ENCODE measurements at places on chromosomes 13 and 19.

DNA sequence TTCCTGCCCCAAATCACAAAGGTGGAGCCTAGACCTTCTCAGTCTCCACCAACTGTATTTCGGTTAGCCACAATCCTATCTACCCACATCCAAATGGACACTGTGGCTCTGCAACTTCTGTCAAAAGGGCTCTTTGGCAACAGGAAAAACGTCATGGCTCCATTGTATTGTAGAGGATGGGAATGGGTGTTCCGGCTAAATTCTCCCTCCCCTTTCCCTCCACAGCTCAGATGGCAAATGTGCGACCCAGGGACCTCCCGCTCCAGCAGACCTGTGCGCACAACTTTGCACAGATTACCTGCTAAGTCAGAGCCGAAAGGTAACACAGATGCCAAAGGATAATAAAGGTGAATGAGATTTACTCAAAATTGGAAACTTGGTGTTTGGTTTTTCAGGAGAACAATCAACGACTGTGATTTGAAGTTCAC, 968 bp upstream of the KL start:
- DNase-seq = no peak

DNA sequence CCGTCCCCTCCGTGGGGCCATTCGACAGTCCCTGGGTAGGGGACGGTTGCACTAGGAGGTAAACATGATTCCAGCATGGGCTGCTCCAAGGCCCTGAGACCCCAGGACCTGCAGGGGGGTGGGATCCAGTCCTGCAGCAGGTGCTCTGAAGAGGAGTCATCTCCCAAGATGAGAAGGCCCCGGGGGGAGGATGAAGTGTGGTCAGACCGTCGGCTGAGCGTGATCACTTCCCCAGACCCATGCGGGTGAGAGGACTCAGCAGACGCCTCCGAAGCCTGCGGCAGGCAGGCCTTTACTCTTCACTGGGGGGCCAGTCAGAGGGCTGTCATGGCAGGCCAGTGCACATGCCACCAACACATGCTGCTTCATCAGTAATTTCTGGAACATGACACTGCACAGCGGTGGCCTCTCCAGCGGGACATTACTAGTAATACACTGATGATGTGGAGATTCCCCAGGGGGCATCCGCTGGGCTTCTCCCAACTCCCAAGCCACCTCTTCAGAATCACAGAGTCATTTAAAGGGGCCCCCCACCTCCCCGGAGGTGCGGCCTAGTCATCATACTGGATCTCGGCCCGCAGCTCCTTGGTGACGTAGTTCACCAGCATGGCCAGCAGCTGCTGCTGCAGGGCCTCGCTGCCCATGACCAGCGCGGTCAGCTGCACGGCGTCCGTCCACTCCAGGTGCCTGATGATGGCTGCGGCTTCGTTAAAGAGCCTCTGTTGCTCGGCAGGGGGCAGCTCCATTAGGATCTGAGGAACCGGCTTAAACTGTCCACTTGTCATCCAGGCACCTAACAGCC, 12.7 kb downstream of the C19orf12 start:
- no peak for DNase-seq

DNA sequence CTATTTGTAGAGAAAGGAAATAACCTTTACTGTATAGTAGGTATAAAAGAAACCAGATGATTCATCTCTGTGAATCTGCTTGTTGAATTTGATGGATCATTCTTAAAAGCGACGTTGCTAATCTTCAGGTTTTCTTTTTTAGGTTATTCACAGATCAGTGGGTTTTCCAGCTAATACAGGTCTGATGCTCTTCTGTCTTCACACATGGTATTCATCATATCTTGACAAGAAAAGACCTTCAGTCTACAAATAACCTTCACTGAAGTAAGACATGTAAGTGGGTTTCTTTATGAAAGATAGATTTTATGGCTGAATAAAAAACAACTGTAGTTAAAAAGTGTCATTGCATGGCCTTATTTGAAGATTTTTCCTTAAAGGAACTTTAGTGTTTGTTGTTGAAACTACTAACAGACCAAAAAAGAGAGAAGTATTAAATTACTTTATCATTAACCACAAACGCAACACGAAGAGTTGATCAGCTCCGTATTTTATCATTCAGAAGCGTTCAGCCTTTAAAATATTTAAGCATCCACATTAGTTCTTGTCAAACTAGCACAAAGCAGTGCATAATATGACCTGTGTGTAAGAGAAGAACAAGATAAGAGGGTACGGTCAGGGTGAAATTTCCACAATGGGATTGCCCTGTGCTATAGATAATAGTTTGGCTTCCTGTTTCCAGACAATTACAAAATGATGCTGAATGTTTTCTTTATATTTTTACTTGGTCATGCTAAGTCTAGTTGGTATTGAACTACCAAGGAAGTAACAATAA, 299.5 kb downstream of the MZT1 start:
- no peak for DNase-seq

GRCh38 chr13:40640845-40641458, 25.5 kb downstream of the FOXO1 start:
- DNase-seq = peak; percentile 49

- peak; percentile 76 for DNase-seq
These were observed at the start of gene ZNF415 for GRCh38 chr19:53132141-53132991. Gene ZNF415 (minus strand): TSS chr19:53132910. CDS start chr19:53122676, 10,234 bp downstream.

GRCh38 chr13:73859841-73860240, 274.4 kb downstream of the KLF12 start:
- no peak for DNase-seq

DNA sequence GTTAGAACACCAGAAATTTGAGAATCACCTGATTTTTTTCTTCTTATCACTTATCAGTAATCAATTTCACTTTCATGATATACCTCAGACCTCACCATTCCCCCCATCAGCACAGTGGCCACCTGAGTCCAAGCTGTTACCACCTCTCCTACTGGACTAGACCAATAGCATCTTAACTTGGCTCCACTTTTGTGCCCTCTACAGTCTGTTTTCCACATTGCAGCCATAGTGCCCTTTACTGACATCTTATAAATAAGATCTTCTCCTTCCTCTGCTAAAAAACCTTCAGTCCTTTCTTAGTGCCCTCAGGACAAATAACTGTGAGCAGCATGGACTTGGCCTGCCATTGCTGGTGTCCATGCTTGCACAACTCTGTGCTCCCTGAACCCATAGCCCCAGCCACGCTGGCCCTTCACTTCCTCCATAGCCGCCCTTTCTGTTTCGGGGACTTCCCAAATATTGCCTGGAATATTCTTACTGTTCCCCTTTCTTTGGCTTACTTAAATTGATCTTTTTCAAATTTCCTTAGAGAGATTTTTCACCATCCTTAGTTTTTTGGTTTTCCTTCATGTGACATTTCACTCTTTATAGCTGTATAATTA, 380.8 kb downstream of the LMO7 start:
- DNase-seq = peak; percentile 39
